CD4-positive, alpha-beta T cell treated with Interleukin-12 subunit alpha and Interleukin-12 subunit beta, for 1 hour (primary cell): ENCODE measurements at places on chromosomes 11 and 22.

DNA sequence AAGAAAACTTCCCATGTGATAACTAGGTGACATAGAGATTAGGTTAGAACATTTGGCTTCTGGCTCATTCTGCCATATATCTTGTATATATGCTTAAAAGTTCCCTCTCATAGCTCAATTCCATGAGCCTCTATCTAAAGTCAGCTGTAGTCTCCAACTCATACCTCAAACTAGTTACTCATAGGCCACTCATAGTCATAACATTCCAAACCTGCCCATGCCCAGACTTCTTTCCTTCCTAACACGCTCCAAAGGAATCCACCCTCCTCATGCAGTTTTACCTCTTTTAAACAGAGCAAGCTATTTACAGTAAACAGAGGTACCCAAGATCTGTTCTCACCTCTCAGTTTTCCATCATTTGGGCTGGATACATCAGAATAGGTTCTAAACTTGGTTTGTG lies 39.4 kb downstream of the GLYATL2 start:
- no peak for DNase-seq

GRCh38 chr22:24996420-24996952 lies 44.0 kb downstream of the KIAA1671 start:
- DNase-seq = no peak

- no peak for DNase-seq
Observed at GRCh38 chr11:36464720-36465119, 45.4 kb downstream of the TRAF6 start.

GRCh38 chr22:30197389-30197788 lies 49.2 kb downstream of the LIF start:
- no peak for DNase-seq

GRCh38 chr11:112285841-112286311 lies 25.2 kb upstream of the PLET1 start:
- DNase-seq = no peak

DNA sequence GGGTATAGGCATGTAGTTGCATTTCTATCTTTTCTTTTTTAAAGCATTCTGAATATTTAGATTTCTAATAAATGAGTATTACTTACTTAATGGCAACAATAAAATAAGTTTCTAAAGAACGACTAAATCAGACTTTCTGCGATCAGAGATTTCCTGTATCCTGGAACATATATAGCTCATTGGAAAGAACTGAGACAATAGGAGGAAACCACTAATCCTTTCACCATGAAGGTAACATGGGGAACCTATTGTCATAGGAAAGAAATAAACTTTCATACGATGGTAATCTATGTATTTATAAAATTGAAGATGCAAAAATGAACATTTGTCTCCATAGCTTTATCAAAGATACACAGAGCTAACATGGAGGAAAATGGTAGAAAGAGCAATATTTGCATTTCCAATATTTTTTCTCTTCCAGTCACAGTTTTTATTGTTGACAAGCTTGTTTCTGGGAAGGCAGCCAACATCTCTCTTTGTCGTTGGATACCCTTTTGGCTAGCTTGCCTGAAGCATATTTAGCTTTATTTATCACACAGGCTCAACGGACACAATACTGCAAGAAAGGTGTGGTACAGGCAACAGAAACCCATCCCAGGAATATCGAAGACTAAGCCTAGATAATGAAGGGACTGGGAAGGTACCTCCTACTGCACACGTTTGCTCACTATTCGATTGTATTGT lies 293.3 kb upstream of the MPPED2 start:
- DNase-seq = no peak

GRCh38 chr11:40514124-40514523 lies 945.3 kb downstream of the LRRC4C start:
- DNase-seq = no peak

- DNase-seq = no peak
Observed at GRCh38 chr11:64881476-64881875, 3.1 kb upstream of the EHD1 start.

- no peak for DNase-seq
Observed at GRCh38 chr22:29820961-29821290, 17.1 kb downstream of the ASCC2 start.

DNA sequence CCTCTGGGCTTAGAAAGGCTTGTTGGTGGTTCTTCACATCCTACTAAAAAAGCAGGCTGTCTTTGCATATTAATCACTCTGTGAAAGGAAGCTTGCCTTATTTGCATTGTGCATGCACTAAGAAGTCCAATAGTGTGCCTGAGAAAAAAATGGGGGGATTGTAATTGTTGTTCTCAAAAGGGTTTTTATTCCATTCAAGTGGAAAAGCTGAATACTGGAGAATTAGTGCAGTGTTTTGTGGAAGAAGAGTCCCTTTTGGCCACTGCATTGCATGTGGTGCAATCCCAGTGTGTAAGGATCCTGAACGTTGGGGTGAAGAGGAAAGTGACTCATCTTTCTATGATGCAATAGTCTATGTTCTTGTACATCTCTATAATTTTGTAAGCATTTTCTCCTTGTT lies 16.5 kb downstream of the NCAM1 start:
- no peak for DNase-seq

- DNase-seq = no peak
Observed at GRCh38 chr11:88594274-88594950, 256.9 kb upstream of the CTSC start.

DNA sequence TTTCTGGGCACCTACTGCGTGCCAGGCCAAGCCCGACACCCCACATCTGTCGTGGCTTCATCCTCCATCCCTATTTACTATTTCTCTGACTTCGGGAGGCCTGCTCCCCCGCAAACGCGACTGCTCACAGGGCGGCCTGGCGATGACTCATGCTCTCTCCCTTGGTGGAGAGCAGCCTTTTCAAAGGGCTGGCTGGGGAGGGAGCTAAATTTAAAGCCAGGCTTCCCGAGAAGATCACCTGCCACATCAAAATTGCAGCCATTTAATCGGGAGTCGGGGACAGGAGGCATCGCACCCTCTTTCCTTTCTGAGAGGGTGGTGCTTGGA lies 24.9 kb upstream of the SHISAL1 start:
- no peak for DNase-seq

- DNase-seq = no peak
Observed at GRCh38 chr11:121533601-121534000, 80.8 kb upstream of the SORL1-AS1 start.

DNA sequence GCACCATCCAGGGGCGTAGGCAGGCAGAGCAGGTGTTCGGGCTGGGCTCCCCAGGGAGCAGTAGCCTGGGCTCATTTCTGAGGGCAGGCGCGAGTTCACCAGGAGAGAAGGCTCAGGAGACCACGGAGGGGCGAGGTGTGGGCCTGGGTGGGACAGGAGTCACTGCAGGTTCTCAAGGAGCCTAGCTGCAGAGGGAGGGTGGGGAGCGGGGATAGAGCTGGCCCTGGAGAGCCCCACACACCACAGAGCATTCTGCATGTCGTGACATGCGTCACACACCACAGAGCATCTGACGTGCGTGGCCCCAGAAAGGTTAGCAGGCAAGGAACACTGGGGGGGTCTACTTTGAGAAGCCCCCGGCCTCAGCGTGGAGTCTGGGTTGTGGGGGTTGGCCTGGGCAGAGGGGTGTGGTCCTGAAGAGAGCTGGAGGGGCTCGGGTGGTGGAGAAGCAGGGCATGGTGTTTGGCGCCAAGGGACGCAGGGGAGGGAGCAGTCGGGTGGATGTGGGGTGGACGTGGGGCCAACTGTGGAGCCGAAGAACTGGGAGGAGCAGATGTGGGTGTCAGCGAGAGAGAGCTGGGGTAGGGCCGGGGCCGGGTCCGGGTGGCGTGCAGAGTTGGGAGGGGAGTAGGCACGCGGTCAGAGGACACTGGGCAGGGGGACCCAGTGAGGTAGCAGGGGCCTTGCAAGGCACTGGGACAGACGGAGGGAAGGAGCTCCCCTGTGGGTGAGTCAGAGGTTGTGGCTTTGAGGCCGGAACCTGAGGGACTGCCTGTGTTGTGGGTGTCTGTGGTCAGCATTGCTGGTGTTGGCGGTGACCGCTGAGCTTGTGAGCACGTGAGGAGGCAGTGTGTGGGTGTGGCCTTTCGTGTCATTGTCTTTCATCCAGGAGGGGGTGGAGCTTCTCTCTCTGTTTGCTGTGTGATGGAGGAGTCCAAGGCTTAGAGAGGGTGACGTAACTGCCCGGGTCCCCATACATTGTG lies 25.5 kb downstream of the CTTN start:
- DNase-seq = peak; percentile 27

- DNase-seq = no peak
Observed at GRCh38 chr11:47536915-47537314, 16.0 kb downstream of the CELF1 start.

DNA sequence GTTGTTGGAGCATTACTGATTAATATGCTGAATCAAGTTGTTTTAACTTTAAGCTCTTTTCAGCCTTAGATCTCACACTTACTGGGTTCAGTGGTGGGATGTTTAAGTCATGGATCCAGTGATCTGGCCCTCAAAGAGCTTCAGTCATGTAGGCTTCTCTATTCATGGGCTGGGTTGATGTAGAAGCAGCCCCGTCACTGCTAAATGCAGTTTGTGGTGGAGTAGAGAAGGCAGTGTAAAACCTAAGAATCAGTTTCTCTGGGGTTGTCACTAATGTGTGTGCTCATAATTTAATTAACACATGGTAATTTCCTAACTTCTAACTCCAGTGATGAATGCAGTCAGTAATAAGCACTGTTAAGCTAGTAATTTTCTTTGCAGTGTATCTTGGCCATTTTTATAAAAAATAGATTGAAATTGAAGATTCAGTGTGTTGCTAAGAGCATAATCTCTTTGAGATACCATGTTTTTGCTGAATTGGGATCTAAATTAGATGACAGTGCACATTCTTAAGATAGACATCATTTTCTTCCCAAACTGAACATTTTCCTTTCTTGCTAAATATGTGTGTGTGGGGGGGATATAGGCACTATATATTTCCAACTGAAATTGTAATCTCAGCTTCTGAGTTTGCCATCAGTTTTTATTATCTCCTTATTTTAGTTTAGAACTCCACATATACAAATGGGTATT lies 9.0 kb downstream of the SPCS2 start:
- DNase-seq = no peak

- DNase-seq = no peak
Observed at GRCh38 chr11:101916422-101916821, at the start of gene ANGPTL5. ANGPTL5 (minus strand) TSS chr11:101916522; CDS start chr11:101907909, 8,613 bp downstream.

GRCh38 chr11:2734181-2735052 lies 34.6 kb upstream of the KCNQ1OT1 start:
- no peak for DNase-seq

GRCh38 chr11:35321111-35321510 lies 98.2 kb downstream of the SLC1A2 start:
- DNase-seq = no peak

DNA sequence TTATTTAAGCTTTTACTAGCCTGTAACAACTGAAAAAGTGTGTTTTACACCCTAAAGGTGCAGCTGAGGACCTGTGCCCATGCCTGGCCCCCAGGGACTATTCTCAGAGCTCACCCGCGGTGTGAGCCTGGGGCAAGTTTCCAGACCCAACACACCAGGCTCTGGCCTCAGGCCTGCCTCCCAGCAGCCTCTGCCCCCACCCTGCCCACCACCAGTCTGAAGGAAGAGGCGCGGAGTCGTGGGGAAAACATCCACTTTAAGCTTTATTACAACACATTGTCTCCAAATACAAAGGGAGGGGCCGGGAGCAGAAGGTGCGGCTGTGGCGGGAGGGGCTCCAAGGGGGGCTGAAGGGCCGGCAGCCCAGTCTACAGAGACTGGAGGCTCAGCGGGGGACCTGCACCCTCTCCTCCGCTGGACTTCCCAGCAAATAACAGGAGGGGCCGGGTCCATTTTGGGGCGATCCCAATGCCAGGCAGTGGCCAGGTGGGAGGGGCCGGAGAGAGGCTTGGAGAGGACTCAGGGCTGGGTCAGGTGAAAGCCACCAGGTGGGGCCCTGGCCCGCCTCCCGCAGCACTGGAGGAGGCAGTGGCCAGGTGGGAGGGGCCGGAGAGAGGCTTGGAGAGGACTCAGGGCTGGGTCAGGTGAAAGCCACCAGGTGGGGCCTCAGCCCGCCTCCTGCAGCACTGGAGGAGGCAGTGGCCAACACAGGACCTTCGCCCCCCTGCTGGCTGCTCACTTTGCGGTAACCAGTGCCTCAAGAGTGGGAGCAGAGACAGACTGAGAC lies 18.1 kb downstream of the DUSP8 start:
- peak; percentile 12 for DNase-seq

DNA sequence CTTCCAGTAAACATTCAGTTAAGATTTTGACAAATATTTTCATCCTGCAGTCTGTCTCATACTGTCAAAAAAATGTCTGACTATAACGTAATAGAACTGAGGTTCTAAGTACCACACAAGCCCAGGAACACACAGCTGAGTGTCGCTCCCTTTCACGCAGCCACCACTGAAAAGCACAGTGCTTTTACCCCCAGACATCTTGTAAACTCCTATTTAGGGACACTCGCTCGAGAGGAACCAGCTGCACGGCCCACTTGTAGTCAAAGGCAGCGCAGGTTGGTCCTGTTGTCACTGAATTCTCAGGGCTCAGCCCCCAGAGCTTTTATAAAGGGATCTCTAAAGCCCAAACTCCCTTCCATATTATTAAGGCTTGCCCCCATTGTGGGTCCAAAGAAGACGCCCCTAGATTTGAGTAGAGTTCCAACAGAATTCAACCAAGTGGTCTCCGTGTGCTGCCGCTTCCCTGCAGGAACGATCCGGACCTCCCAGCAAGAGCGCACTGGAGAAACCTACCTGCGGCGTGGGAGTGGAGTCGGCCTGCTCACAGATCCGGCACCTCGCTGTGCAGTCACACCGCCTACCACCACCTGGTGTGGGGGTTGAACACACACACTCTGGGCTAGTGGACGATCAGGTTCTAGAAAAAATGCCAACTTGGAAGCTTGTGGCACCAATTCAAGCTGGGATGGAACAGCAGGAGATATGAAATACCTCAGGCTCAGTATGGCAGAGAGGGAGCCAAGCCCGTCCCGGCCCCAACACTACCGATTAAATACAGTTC lies 23.4 kb downstream of the ASPHD2 start:
- DNase-seq = no peak

- DNase-seq = no peak
Observed at GRCh38 chr22:37975153-37975552, 9.2 kb downstream of the SOX10 start.

- DNase-seq = no peak
Observed at GRCh38 chr11:106208760-106209159, 131.3 kb downstream of the AASDHPPT start.

- DNase-seq = no peak
Observed at GRCh38 chr11:414318-414857, 411 bp downstream of the SIGIRR start.

DNA sequence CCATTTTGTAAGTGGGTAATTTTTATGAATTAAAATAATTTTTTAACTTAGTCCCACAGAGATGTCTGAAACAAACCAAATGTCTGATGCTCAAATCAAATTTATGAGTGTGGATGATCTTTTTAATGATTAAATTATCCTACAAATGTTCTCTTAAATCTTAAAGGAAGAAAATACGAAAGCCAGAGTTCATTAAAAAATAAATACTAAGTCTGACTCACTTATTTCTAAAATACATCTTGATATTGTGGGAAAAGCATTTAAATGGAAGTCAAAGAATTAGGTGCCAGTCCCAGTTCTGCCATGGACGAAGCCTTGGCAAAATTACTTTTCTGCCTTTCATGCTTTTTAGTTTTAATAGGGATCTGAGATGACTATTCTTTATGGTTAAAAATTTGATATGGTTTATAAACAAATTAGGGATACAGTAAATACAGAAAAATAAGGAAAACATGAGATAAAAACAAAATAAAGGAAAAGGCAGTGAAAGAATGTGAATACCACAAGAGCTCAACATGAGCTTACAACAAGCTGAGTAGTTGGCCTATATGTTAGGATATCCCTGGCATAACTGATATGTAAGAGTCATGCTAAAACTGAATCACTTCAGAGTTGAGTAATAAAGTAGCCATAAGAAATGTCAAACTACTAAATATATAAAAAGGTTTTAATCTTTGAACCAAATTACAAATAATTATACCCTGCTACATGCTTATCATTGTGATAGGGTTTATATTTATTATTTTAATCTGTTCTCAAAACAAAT lies 9.2 kb downstream of the CCDC34 start:
- DNase-seq = no peak
